Chondrocyte (in vitro differentiated cells): ENCODE measurements at places on chromosomes 7 and 10.

- DNase-seq: no peak
Observed at GRCh38 chr10:13564576-13564975, 22.2 kb upstream of the PRPF18 start.

GRCh38 chr10:102770792-102771191 lies 27.0 kb downstream of the WBP1L start:
- no peak for DNase-seq

DNA sequence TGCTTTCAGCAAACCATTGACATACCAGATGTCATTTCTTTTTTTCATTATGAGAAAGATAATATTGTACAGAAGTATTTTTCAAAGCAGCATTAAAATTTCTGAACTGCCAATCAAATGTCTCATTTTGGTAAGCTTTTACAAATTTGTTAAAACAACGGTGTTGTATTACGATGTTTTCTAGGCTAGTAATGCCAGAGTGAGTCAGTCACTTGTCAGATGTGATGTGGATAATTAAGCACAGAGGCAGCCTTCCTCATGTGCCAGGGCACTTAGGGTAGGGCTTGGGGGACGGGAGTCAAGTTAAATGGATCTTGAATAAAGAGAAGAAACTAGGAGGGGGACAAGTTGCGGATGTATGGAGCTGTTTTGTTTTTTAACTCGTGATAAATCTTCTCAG lies 10.1 kb downstream of the PSTK start:
- no peak for DNase-seq

DNA sequence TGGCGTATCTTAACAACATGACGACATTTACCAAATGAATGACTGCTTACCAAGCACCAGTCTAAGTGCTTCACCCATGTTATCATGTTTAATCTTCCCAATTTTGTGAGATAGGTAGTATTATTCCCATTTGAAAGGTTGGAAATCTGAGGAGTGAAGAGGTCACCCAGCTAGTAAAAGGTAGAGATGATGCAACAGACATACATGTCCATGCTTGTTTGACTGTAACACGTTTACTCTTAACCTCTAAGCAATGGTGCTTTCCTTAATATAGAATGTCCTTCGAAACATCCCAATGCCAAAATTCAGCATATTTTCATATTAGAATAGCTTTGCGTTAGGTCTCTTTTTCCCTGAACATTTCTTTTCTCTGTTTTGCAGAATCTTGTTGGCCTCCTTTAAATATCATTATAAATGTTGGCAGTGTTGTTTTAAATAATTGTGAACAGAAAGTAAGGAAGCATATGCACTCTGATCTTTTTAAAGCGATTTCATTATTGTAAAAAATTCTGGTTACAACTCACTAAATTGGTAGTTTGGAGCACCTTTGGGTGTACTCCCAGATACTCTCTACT lies 722.8 kb downstream of the AUTS2 start:
- DNase-seq: no peak

DNA sequence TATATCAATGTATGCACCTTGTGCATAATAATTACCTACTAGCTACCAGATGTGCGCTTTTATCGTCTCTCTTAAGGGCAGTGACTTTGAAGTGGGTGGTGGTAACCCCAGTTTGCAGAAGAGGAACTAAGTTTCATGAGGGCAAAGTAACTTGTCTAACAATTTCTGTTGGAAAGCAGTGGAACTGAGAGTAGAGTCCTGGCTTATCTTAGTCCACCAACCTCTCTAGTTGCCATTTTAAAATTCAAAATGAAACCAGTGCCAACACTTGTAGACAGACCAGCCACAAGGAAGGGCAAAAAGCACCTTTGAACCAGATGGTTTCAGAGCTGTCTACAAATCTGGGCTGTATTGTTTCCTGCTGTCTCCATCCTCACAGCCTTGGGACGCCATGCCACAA lies 32.0 kb upstream of the RBM20 start:
- no peak for DNase-seq
